ENCODE measurements at places on chromosomes 5 and 9.

DNA sequence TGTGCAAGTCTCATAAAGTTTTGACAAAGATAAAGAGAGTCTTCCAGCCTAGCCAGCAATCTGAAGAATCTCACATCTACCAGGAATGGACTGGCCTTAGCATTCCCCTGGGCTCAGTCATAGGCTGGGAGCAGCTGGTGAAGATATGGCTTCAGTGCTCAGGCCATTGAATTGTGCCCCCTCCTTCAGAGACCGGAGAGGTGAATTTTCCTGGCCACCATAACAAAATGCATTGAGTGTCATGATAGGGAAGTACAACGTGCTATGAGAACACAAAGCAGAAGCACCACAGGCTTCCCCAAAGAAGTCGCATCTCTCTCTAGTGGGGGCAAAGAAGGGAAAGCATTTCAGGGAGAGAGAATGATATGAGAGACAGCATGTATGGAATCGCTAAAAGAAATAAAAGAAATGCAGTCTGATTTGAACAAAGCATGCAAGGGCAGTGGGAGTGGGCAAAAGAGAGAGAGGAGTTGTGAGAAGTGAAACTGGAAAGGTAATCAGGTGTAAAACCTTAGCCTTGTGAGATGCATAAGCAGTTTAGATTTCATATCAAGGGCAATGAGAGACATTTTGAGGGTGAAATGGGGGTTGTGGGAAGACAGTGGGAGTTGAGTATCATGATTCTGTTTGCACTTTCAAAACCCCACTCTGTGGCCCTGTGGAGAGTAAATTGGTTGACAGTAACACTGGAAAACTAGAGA lies 57.1 kb upstream of the NMUR2 start:
- DNase-seq, result no peak

- DNase-seq, result no peak
These were observed 16.8 kb downstream of the SNX18 start for GRCh38 chr5:54534191-54535004.

GRCh38 chr5:39140558-39141168 lies 66.5 kb upstream of the RICTOR start:
- DNase-seq, result no peak

GRCh38 chr9:99118782-99119466 lies 14.0 kb downstream of the TGFBR1 start:
- DNase-seq, result peak; percentile 22

DNA sequence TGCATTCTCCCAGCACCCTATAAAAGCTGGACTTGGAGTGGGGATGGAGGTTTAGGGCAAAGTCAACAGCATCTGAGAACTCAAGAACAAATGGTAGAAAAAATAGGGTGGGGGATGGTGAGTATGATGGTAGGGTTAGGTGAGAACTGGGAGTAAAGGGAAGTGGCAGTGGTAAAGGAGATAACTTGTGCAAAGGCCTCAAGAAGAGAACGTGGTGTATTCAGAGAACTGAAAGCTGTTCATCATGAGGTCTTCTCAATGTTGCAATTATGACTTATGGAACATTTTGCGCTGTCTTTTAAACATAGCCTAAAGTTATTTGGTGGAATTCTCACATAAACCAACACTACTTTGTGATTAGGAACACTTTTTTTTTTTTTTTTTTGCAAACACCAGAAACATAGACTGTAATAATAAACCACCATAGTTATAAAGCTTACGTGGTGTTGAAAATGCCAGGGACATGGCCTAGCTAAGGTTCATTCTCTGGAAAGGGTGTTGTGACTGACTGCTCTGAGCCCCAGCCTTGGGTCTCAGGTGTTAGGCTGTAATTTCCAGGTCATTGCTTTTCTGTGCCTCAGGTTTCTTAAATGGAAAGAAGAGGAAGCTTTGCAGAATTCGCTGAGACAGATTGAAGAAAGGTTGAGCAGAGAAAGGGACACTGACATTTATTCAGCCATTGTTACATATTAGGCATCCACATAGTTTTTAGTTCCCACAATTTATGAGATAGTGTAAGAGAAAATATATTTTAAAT lies 19.2 kb upstream of the TXNDC8 start:
- no peak for DNase-seq

DNA sequence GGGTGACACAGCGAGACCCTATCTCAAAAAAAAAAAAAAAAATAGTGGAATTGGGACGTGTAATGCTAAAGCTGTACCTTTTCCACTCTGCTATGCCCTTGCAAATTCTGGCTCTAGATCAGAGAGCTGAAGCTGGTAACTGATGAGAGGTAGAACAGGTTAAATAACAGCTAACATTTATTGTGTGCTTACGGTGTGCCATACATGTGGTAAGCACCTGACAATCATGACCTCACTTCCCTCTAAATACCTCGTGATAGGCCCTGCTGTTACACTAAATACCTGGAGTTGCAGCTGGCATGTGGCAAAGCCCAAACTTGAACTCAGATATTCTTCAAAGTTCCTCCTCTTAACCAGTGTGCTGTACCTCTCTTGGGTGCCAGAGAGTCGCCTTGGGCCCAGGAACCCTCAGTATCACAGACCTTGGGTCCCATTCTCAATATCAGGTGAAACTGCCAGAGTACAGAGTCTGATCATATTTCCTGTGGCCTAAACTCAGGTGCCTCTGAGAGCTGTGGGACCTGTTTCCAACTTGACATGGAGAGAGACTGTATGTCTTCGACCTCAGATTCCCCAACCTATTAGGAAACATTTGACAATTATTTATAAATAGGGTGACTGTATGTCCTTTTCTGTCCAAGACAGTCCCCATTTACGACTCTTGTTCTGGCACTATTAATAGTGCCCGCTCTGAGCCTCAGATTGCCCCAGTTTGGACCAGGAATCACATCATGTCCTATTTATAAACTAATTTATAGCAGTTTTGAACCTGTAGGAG lies 4.8 kb downstream of the ARL10 start:
- no peak for DNase-seq

- no peak for DNase-seq
These were observed 5.7 kb downstream of the RCL1 start for GRCh38 chr9:4798281-4799032.

DNA sequence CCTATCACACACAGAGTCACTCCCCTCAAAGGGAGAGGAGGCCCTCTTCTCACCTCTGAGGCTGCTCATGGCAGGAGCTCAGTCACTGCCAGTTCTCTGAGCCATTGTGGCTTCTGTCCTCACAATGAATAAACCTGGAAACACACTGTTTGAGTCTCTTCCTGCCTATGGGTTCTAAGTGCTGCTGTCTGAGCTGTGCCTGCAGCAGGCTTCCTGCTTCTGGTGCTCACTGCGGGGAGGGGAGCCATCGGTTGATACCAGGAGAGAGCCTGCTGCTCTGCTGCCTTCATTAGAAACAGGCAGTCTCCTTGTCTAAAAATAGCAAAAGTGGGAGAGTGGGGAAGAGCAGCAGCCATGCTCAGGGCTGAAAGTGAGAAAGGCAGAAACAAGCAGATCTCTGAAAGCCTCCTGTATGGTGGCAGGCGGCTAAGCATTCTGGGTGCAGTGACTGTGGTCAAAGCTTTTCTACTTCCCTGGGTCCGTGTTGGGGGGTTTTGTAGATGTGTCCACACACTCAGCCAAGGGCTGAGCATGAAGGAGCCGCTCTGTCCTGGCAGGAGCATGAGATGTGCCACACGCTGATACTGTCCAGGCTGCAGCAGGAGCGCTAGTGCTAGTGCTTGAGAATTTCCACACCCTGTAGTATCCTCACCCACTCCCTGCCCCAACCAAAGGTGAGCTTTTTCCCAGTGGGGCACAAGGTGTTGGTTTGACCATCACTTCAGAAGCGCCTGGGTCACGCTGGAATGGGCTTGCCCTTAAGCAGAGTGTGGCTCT lies 34.2 kb downstream of the PRKACG start:
- DNase-seq, result no peak

DNA sequence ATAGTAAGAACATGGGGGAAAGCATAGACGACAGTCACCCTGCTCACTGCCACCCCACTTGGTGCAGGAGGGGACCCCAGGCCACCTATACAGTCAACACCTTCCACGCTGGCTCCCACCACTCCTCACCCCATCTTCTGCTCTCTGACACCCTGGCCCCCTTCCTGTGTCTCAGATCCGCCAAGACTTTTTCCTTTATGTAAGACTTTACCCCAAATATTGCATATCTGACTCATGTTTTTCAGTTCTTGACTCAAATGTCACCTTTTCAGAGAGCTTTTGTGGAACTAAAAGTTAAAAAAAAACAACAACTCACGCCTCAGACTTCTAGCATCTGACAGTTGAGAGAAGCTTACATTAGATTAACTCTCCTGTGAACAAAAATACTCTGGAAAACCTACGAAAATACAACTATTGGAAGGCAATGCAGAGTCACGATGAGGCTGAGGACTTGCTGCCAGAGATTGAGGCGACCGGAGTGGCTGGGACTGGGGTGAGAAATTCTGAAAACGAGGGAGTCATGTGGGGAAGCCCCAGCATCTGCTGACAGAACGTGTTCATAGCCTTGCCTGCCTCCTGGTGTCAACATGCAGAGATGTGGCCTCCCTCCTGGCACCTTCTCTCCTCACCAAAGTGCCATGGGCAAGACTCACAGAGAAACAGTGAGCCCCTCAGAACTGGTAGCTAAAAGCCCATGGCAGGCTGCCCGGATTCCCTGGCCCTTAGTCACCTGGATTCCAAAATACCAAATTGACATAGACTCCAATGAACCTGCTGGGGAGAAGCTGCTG lies 22.4 kb upstream of the FCN2 start:
- DNase-seq, result no peak

DNA sequence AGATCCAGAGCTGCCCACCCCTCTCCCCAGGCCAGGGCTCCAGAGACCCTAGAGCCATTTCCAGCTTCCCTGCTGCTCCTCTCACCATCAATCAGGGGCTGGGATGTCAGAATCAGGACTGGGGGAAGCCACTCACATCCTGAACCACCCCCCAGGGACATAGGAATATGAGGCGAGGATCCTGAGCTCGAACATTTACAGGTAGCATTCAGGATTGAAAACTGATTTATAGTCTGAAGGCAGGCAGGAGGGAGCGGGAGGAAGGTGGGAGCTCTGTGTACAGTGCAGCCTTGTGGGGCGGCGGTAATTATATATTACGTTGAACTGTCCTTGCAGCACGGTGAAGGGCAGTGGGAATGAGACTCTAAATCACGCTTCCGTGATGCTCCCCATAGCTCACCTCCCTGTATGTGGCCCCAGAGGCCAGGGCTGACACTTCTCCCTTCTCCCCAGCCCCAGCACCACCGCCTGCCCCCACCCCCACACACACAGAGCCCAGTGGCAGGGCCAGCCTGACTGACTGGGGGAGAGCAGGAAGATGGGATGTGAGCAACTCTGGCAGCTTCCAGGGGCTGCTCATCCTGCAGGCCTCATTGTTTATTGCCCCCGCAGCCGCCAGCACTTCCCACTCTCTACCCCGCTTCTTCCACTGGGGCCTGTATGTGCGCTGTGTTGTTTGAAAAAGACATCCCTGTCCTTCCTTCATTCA lies 76.0 kb upstream of the HSPA9 start:
- no peak for DNase-seq

- no peak for DNase-seq
These were observed 45.6 kb upstream of the RUFY1 start for GRCh38 chr5:179504600-179505396.

DNA sequence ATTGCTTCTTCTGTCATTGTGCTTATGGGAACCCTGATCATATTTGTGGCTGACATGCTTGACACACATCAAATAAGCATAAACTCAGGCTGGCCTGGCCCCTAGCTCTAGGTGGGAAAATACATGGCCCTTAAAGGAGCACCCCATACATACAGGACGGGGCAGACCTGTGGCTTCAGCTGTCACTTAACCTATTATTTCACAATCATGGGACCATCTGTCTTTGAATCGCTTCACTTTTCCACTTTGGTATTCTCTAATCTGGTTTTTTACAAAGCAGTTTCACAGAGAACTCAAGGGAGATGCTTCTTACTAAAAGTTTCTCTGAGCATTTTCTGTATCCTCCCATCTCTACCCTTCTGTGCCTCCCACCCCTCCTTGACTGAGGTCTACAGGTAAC lies 34.6 kb upstream of the LRRTM2 start:
- DNase-seq, result no peak

DNA sequence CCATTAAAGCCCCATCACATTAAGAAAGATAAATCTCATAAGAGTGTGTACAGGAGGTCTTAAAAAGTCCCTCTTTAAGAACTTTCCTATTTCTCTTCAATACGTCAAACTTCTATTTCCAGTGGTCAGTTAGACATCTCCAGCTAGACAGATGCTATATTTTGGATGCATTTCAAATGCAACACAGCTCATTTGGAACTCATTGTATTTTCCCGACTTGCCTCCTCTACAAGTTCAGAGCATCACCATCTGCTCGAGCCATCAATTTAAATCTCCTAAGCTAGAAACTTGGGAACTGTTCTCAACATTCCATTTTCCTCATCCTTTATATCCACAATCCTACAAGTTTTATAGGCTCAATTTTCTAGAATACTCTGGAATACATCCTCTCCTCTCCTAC lies 3.2 kb upstream of the UHRF2 start:
- DNase-seq, result no peak

DNA sequence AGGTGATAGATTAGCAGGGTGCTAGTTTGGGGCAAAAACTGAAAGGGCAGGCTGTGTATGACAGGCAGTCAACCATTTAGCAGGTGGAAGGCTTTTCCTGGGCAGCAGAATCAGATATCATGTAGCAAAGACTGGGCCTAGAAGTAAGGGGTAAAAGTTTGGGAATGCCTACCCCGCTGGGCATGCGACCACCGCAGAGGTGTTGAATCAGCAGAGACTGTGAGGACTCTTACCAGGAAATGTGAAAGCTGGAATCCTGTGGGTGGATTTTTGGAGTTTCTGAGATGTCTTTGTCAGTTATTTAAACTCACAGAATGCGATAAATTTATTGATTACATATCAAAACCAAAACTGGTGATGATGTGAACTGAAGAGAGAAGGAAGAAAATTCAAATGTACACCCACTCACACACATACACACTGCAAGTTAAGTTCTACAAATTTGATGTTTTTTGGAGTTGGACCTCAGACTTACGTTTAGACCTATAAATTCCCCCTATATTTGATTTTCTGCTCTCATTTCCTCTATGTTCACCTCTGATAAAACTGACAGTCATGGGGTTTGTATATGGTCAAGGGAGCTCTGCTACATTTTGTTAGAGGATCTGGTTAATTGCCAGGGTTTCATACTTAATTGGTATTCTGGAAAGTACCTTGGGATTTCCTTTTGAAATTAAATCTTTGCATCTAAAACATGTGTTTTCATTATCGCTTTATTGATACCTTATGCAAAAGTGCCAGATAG lies 333.6 kb downstream of the CSNK1G3 start:
- no peak for DNase-seq

GRCh38 chr5:95925378-95925744 lies 36.3 kb downstream of the ELL2 start:
- DNase-seq, result no peak

- no peak for DNase-seq
These were observed 36.5 kb upstream of the RAD23B start for GRCh38 chr9:107246259-107247254.

- DNase-seq, result no peak
These were observed 10.3 kb upstream of the SLC6A18 start for GRCh38 chr5:1214936-1215220.

- DNase-seq, result no peak
These were observed 336.1 kb downstream of the CWC27 start for GRCh38 chr5:65104831-65105230.

DNA sequence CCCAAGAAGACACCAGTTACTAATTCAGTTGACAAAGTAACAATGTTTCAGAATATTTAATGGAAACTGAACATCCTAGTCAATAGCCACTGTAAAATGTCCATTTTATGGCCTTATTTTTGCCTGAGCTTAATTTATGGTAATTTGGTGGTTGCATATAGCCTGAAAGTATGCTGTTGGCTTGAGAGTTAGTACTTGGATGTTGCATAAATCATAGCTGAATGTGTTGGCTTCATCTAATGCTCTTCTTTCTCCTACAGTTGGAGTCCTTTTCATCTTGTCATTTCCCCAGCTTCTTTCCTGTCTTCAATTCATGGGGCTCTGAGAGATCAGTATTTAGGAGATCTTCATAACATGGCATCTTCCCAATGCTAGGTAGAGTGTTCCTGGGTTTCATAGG lies 164.6 kb downstream of the MAT2B start:
- DNase-seq, result no peak

Measured in T follicular helper cell (primary cell).